Cerebellum (tissue), 4 donors: ENCODE measurements at places on chromosomes 16 and 17.
A peak's percentile ranks its signal among the peaks of the same experiment; 100 is the strongest.

GRCh38 chr17:34173241-34173640 is 81.8 kb upstream of the CCL2 start:
- DNase-seq, result no peak

GRCh38 chr16:65744401-65744800 is 622.1 kb upstream of the CDH5 start:
- DNase-seq, result no peak

GRCh38 chr16:54174750-54175149 is 111.8 kb downstream of the IRX3 start:
- no peak for DNase-seq

- no peak for DNase-seq
Measured at GRCh38 chr16:28280881-28281836, 11.2 kb upstream of the SBK1 start.

DNA sequence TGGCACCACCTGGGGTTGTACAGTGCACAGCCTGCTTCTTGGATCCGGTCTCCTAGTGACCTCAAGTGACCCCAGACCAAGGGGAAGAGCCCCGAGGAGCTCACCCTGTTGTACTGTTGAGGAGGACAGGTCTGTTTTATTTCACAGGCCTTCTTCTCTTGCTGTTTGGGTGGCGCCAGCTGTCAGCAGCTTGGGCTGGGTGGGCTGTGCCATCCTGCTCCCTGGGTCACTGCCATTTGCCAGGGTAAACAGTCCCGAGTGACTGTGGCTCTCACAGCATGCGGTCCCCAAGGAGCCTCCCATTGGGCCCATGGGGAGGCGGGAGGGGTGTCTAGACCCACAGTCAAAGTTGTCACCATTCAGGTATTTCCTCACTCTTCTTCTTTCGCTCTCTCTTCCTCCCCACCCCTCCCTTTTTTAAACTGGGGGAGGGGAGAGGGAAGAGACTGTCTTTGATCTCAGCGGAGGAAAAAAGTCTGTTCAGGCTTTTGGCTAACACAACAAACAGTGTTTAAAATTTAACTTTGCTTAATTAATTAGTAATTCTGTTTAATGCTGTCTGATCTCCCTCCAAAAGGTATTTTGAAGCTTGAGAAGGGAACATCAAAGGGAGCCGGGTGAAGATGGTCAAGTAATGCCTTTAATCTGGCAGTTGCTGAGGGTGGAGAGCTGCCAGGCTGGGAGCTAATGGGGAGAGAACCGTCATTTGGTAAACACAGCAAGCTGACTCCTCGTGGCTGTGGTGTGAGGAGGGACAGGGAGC is 64.0 kb downstream of the SNX20 start:
- DNase-seq, result no peak

GRCh38 chr17:49259663-49260010 is 29.1 kb upstream of the PHOSPHO1 start:
- DNase-seq, result no peak

DNA sequence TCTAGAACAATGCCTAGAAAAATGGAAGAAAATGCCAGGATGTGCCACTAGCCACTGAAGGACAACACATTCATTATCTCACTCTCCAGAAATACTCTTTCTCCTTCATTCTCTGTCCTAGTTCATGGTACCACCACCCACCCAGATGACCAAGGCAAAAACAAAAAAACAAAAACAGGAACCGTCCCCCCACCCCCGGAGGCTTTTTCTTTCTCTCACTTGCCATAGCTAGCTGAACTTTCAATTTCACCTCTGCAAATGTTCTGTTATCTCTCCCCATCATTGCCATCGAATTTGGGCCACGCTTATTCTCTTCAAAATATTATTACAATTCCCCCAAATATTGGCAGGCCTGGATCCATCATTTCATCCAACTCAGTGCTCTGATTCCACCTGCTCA is 49.0 kb downstream of the SOX9 start:
- DNase-seq, result no peak

DNA sequence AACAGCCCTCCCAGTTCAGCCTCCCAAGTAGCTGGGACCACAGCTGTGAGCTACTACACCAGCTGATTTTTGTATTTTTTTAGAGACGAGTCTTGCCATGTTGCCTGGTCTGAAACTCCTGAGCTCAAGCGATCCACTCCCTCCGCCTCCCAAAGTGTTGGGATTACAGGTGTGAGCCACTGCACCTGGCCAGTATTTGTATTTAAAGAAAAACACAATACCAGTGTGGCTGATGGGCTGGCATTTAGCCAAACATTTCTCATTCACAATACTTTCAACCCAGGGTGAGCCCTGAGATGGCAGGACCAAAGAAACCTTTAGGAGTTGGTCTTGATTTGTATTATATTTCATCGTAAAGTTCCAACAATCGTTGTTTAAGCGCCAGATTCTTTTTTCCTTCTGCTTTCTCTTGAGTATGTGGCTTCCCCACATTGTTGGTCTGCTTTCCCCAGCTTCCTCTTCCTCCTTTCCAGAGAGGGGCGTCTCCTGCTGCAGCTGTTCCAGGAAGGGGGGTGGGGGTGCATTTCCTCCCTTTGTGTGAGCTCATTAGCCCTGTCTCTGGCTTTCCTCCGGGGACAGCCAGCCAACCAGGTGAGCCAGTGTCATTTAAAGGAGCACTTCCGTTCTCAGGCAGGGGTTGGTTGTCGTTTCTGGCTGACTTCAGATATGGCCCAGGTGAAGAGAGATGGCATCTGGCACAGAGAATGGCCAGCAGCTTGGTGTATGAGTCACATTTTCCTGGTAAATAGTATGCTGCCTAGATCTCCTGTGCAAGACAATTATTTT is 79.9 kb downstream of the GPRC5B start:
- no peak for DNase-seq

- no peak for DNase-seq
Measured at GRCh38 chr17:47199627-47200324, 9.4 kb upstream of the MYL4 start.

DNA sequence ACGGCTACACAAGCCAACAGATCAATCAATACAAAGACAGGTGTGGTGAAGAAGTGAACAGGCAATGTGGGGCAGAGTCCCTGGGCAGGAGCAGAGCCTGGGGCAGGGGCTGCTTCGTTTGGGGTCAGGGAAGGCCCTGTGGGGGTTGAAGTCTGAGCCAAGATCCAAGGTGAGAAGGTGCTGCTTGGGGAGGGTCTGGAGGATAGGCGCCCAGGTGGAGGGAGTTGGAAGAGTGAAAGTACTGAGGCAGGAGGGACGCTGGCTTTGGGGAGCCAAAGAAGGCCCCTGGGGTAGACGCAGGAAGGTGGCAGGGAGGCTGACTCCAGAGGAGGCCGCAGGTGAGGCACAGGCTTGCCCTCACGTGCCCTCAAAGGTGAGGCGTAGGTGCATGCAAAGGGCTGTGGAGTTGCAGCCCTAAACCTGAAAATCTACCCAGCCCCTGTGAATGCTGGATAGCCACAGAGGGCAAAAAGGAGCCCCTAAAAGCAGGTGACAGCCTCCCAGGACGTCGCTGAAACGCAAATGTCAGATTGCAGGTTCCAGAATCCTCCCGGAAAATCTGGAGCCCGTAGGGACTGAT is 33.3 kb downstream of the WFDC1 start:
- no peak for DNase-seq

DNA sequence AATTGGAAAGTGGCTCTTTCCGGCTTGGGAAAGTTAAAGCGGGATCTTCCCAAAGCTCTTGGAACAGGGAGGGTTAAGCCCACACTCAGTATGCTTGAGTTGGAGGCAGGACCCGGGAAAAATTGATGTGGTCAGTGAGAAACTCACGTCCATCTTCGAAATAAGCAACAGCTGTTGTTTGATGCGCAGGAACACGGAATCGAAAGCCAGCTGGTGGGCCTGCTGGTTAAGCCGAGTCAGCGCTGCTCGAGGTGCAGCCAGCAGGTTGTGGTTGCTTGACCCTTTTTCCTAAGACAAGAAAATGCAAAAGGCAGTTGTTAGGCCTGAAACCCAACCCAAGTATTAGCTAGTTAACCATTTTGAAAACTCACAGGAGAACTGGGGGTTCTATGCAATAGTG is 49.4 kb downstream of the COG7 start:
- no peak for DNase-seq

GRCh38 chr16:89257757-89258465 is 40.4 kb downstream of the ZNF778 start:
- DNase-seq, result peak; percentile 40

- DNase-seq, result no peak
Measured at GRCh38 chr17:78596871-78597764, 19.9 kb upstream of the DNAH17 start.

- no peak for DNase-seq
Measured at GRCh38 chr16:72989579-72990551, 58.1 kb downstream of the ZFHX3 start.

DNA sequence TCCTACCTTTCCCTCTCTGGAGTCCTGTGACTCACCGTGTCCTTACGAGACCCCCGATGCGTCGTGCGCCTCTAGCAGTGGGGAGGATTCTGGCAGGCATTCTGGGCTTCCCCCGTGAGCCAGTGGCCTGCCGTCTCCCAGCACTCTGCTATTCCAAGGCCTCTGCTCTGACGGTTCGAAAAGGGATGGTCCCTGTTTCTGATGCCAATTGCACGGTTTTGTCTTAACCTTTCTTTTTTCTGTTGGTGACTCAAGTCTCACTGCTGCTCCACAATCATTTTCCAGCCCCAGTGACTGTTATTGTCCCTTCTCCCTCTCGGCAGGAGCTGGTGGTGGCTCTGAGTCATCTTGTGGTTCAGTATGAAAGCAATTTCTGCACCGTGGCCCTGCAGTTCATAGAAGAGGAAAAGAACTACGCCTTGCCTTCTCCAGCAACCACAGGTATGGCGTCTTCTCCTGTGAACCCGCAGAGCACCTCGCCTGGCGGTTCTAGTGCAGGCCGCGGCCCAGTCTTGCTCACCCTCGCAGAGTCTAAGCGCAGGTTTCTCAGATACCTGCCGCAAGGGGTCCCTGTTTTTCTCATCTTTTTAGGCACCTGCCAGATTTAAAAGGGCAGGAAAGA is 100.1 kb upstream of the CHMP6 start:
- DNase-seq, result no peak

DNA sequence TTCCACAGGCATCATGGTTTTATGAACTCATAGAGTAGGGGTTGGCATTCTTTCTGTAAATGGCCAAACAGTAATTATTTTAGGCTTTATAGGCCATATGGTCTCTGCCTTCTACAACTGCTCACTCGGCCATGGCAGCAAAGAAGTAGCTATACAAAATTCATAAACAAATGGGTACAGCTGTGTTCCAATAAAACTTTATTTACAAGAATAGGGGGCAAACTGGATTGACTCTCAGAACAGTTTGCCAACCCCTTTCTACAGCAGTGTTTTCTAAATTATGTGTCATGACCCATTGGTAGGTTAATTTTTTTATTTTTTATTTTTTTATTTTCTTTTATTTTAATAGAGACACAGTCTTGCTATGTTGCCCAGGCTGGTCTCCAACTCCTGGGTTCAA is 20.4 kb downstream of the GOT2 start:
- no peak for DNase-seq

DNA sequence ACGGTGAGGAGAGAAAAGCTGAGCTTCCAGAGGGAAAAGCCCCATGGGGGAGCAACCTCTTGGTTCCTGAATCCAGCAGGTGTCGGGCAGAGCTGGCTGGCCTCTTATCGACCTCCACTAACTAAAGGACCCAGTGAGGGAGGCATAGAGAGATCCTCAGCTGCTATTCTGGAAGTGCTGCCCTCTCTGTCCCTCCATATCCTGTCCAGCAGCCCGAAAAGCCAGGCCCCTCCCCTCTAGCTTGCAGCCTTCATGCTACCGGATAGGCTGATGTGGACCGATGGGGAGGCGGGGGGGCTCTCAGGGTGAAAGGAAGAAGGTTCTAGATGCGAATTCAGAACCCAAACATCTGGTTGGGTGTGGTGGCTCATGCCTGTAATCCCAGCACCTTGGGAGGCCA is 24.9 kb downstream of the MXRA7 start:
- DNase-seq, result no peak

DNA sequence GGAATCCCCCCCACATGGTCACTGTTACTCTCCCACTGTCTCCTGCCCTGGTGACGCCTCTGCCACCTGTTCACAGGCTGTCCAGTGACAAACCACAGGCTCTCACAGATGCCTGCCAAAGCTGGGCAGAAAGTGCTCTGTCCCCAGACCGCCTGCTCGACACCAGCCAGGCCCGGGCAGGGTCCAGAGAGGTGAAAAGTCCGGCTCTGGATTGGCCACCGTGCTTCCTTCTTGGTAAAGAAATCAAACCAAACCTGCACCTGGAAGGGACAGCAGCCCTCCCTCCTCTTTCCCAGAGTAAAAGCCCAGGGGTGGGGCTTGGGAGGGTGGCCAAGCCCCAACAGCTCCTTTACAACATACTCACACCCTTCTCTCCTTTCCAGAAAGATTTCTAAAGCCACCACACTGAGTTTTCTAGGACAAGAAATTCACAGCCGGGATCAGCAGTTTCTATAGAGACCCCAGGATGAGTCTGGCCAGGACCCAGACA is 6.2 kb downstream of the PCGF2 start:
- no peak for DNase-seq

DNA sequence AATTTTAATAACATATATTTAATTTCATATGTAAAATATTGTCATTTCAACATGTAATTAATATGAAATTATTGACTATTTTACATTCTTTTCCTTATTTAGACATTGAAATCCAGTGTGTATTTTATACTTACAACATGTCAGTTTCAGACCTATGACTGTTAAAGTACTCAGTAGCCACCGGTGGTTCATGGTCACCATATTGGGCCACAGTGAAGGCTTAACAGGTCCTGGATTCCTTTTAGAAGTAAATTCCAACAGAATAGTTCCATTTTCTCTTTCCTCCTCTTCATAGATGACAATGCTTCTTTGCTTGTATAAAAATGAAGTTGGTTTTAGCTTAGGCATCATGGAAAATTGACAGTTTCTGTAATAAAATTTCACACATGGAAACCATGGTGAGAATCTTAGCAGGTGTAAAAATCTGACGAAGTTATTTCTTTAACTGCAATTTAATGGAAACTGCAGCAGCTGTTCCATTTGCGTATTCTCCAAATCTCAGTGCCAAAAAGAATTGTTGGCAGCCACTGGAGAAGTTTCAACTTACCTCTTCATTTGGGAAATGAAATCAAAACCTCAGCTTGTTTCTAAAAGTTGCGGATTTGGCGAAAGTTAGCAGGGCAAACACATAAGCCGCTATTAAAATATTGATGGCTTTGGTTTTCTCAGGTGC is 231.1 kb downstream of the CDH13 start:
- DNase-seq, result no peak

DNA sequence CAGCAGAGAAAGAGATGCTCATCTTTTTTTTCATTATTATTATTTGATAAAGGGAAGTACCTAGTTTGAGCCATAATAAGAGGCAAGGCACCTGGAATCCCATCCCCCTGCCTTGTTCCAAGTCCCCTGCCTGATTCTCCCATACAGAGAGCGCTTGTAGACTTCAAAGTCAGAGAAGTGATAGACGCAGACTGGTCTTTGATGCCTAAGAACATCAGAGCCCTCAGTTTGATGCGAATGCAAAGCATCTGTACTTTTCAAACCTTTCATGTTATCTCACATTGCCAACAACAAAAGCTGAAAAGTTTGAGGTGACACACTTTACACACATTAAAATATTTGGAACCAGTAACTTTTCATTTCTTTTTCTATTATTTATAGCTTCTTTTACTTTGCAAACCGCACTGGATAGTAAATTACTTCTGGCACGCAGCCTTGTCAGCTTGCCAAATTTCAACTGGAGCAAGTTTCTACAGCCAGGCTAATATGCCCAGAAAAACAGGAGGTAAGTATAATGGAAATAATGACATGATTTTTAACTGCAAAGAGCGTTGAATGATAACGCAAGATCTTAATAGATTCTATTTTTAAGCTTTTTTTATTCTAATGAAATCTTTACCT is 5.9 kb upstream of the UTP6 start:
- no peak for DNase-seq
